COLO829 (cell line): ENCODE measurements at places on chromosomes 7 and 10.

GRCh38 chr7:69588773-69589172 is 9.5 kb upstream of the AUTS2 start:
- DNase-seq: no peak

DNA sequence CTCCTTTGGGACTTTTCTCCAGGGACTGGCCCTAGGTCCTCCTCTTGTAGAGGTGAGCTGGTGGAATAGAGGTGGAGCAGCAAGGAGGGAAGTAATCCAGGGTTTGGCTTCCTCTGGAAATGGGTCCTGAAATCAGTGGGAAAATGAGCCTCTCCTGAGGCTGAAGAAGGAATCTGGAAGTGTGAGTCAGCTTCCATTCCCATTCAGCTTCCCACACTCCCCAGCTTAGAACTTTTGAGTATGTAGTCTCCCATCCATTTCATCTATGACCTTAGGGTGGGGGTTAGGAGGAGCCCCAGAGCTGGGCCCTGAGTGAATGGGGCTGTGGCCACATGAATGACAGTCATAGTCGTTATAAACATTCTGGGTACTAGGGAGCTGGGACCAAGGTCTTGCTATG is 17.7 kb downstream of the LDB1 start:
- DNase-seq: no peak

GRCh38 chr10:110474017-110474416 is 23.7 kb upstream of the DUSP5 start:
- DNase-seq: no peak

DNA sequence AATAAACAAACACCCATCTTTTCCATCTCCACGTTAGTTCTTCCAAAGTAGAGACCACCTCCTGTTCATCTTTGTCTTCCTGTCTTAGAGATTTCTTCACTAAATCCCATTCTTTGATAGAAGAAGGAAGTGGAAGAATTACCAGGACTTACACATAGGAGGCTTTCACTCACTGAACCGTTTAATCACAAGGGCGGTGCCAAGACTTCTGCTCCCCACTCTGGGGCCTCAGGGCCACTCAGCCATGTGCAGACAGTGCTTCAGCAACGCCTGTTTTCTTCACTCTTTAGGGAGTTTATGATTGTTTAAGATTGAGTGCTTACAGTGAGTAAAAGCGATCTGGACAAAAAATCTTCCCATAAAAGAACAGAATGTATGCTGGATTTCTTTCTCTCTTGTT is 63.9 kb upstream of the SORCS3 start:
- DNase-seq: no peak

- DNase-seq: no peak
These were observed 28.7 kb upstream of the HABP2 start for GRCh38 chr10:113524120-113524519.

GRCh38 chr7:30900053-30900452 is 11.6 kb upstream of the AQP1 start:
- no peak for DNase-seq

DNA sequence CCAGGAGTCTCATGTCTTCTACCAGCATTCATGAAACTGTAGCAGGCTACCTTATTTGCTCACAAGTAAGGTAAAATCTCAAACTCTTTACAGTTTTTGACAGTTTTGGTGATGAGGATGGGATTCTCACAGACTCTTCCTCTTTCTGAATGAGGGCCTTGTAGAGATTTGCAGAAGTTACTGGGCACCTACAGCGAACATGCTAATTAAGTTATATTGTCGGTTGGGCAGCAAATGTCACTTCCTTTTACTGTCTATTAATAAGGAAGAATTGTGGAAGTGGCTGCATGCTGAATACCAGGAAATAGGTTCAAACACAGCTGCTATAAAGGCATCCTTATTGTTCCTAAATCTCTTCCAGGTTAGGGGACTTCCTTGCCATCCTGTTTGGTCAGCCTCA is 189.6 kb downstream of the DNAJC1 start:
- no peak for DNase-seq
